ENCODE measurements at places on chromosomes 2 and 18. TPM values are rescaled to one million over a fixed set of nuclear protein-coding genes. Genes with fewer than 3 reads are reported as not detected.

The CD226 gene
- total RNA-seq: 0.32 TPM

The SERPINB7 gene
- total RNA-seq: 0.16 TPM

The TUBA4B gene
- total RNA-seq: not detected

The UGGT1 gene
- 82.3 TPM for total RNA-seq

The CXCR1 gene
- not detected for total RNA-seq

The GRHL1 gene
- 0.16 TPM for total RNA-seq

The IL1RL2 gene
- total RNA-seq: not detected

The ARHGAP15 gene
- total RNA-seq: not detected

The GALNT5 gene
- total RNA-seq: under 0.01 TPM

The DYSF gene
- total RNA-seq: 166 TPM

The CCL20 gene
- 0.49 TPM for total RNA-seq

The NETO1 gene
- total RNA-seq: not detected

The ATG9A gene
- total RNA-seq: 36.8 TPM

The COLEC11 gene
- total RNA-seq: 0.57 TPM

The OSGEPL1 gene
- 4.2 TPM for total RNA-seq

The LOXHD1 gene
- total RNA-seq: 0.16 TPM

The LRATD1 gene
- 2.1 TPM for total RNA-seq

The SCYGR6 gene
- total RNA-seq: not detected

The SERPINB10 gene
- total RNA-seq: not detected

The OSR1 gene
- total RNA-seq: under 0.01 TPM

The CCDC68 gene
- 0.63 TPM for total RNA-seq

The LCT gene
- not detected for total RNA-seq

The ERLEC1 gene
- total RNA-seq: 36.8 TPM

The RGPD3 gene
- total RNA-seq: under 0.01 TPM

The ANXA4 gene
- 33.8 TPM for total RNA-seq

The HADHA gene
- total RNA-seq: 186 TPM

The TOGARAM2 gene
- total RNA-seq: 0.13 TPM

Data from bladder microvascular endothelial cell (primary cell).